ENCODE measurements at places on chromosomes 6 and 20.

- no peak for DNase-seq
These were observed 1.2 kb downstream of the MYB start for GRCh38 chr6:135182071-135183001.

GRCh38 chr20:50133474-50134217 is 19.9 kb downstream of the PEDS1 start:
- no peak for DNase-seq

DNA sequence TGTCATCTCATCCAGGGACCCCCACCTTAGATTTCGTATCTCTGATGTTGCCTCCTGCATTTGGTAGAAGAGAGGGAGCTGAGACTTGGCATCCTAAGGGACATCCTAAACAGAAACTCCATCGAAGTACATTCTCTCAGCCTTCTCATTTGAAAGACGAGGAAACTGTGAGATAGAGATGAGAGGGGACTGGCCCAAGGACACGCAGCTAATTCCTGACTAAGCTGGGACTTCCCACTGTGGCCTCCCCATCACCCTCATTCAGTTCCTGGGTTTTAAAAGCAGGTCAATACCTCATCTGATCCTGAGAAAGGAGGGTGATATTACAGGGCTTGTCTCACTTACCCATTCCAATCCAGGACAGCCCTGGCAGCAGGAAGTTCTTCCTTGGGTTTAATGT is 855 bp upstream of the WFDC5 start:
- DNase-seq, result no peak

DNA sequence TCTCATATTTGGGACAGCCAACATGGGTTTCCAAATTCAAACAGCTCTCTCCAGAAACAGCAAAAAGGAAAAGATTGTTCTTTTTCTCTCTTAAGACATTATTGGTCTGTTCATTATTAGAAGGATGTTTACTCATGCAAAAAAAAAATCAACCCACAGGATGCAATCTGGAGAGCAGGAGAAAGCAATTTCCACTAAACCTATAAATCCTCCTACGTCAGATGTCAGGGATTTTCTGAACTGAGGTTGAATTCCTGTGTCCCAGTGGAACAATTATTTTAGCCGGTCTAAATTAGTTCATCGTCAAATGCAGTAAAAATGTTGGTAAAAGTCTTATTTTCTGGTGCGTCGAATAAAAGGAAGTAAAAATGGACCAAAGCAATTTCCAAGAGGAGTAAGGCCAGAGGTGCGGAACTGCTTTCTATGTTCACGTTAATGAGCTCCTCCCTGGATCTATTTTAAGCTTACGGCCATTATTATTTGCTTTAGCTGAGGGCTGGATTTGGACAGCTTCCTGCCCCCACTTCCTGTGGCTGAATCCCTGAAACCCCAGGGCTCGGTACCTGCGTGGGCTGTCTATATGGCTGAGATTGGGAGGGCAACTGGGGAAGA is at the start of gene GABRR1:
Gene GABRR1 (minus strand): TSS at position 60 of the 612 bp plus-strand sequence. CDS start 36 bp downstream, at position 24.
- no peak for DNase-seq

DNA sequence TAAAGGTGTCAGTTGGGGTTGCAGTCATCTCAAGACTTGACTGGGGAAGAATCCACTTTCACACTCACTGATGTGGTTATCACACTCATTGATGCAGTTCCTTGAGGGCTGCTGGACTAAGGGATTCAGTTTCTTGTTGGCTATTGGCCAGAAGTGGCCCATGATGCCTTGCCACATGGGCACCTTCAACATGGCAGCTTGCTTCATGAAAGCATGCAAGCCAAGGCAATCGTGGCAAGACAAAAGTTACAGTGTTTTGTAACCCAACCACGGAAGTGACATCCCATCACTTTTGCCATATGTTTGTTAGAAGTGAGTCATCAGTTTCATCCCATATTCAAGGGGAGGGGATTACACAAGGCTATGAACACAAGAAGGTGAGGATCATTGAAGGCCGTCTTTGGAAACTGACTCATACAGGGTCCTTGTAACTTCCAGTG is 3.8 kb upstream of the RANBP9 start:
- no peak for DNase-seq

DNA sequence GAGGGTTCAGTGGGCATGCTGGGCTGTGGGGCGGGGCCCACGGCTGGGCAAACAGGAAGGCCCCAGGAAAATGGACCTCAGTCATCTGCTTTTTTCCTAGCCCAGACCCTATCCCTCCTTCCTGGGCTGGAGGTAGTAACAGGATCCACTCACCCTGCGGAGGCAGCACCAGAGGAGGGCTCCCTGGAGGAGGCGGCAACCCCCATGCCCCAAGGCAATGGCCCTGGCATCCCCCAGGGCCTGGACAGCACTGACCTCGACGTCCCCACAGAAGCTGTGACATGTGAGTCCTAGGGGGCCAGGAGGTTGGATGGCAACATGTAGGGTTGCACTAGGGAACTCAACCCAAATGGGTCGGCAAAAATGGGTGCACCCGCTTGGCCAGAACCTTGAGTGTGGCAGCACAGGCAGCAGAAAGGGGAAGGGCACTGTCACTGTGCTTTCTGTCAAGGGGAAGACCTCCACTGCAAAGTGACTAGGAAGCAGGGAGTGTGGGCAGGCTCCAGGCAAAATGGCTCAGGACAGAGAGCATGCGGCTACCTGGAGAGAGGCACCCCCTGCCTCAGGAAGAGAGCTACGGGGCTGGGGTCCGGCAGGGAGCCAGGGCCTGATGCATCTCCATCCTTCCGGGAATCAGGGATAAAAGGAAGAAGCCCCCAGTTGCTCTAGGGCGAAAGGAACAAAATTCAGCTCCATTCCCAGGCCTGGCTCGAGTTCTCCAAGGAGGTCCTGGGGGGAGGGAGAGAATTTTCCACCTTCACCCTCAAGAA is 7.9 kb downstream of the MDFI start:
- DNase-seq, result no peak

GRCh38 chr6:152401978-152402377 is 235.2 kb downstream of the SYNE1 start:
- DNase-seq, result no peak

DNA sequence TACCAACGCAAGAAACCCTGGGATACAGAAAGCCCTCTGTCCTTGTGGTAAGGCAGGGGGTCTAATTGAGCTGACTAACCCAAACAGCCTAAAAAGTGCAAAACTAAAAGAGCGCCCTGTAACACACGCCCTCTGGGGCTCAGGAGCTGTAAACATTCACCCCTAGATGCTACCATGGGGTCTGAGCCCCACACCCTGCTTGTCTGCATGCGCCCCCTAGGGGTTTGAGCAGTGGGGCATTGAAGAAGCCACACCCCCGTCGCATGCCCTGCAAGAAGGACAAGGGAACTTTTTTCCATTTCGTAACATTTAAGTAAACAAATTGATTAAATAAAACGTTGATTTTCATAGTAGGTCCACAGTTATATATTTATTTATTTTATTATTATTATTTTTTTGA is 616.9 kb upstream of the MAN1A1 start:
- DNase-seq, result no peak

GRCh38 chr20:18058661-18059467 is 1.1 kb upstream of the OVOL2 start:
- DNase-seq, result no peak

- no peak for DNase-seq
These were observed 55.3 kb upstream of the UFL1 start for GRCh38 chr6:96466147-96466863.

DNA sequence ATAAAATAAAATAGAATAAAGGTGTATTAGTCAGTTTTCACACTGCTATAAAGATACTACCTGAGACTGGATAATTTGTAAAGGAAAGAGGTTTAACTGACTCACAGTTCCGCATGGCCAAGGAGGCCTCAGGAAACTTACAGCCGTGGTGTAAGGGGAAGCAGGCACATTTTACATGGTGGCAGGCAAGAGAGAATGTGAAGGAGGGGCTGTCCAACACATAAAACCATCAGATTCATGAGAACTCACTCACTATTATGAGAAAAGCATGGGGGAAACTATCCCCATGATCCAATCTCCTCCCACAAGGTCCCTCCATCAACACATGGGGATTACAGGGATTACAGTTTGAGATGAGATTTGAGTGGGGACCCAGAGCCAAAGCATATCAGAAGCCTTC is 41.1 kb upstream of the BCAS1 start:
- no peak for DNase-seq

GRCh38 chr20:1941226-1941625 is 46.0 kb downstream of the SIRPA start:
- DNase-seq, result no peak

- no peak for DNase-seq
These were observed 94.6 kb downstream of the BANF2 start for GRCh38 chr20:17794400-17794799.

- DNase-seq, result no peak
These were observed 18.4 kb downstream of the SERAC1 start for GRCh38 chr6:158149641-158150040.

- no peak for DNase-seq
These were observed 63.4 kb upstream of the ELOVL5 start for GRCh38 chr6:53412021-53412715.

- no peak for DNase-seq
These were observed 2.2 kb downstream of the CLDN20 start for GRCh38 chr6:155265843-155266535.

DNA sequence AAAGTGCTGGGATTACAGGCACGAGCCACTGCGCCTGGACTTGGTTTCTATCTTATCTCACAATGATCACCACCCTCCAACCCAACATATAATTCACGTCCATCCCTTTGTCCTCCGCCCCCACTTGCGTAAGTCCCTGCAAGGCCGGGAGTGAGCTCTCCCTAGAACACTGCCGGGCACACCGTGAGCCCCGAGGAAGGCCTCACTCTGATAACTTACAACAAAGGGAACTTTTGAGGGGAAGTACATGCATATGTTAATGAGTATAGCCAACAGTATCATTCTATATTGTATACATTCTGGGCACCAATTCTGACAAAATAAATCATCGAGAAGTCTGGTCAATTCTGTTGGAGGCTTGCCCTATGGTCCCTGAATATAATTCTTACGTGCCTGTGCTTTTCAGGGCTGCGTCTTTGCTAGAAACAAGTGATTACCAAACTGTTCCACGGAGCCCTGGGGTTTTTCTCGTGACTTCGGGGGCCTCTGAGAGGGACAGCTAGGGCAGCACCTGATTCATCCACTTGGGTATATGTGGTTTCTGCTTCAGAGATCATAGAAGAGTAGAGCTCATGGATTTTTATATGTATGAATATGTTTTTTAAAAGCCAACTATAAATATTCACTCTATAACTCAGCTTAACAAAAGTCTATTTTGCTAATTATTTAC is 469.8 kb upstream of the AGPAT4 start:
- DNase-seq, result no peak

GRCh38 chr20:36467076-36467999 is 74.0 kb upstream of the MYL9 start:
- no peak for DNase-seq
